ENCODE measurements at places on chromosomes 5 and 9.

GRCh38 chr5:173304591-173304988 is 23.6 kb downstream of the STC2 start:
- no peak for DNase-seq

DNA sequence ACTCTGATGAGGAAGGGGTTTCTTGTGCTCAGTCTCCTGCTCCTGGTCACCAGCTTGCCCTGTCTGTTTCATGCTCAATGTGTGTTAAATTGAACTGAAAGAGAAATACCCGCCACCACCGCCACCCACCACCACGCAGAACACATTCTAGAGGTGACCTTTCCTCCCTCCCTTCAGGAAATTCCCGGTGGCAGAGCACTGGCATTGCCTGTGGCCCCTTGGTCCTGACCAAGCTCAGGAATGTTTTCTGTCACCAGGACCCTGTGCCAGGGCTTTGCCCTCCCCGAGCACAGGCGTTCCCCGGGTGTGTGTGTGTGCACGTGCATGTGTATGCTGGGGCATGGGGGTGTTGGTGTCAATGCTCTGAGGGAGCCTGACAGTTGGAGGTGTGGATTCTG is 10.2 kb upstream of the SLC25A51 start:
- no peak for DNase-seq

DNA sequence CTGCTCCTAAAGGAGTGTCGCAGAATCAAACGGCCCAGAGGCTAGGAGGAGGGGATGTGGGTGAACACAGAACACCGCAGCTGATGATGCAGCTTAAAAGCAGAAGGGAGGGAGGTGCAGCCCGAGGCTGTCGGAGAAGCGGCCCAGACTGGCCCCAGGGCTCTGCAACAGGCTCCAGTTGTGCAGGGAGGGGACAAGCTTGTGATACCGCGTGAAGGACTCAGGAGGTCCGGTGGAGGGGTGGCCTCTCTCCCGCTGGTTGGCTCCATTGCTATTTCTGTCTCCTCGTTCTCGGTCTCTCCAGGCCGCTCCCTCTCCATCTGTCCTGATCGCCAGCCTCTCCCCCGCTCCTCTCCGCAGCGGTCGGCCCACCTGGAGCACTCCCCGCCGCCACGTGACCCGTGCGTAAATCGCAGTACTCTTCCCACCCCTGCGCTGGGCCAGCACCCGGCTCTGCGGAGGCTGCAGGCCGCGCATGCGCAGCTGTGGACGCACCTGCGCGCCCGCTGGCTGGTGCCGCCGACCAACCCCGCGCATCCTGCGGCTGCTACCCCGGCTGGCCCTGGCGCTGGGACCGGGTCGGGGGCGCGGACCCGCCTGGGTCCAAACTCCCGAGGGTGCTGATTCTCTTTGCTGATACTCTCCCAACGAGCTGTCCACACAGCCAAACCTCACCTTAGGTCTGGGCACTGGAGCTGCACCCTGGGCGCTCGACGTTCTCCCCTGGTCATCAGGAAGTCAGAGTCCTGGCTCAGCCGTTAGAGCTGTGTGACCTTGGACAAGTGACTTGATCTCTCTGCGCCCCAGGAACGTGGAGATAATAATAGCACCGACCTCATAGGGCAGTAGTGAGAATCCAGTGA is 3.7 kb upstream of the STXBP1 start:
- DNase-seq: no peak

DNA sequence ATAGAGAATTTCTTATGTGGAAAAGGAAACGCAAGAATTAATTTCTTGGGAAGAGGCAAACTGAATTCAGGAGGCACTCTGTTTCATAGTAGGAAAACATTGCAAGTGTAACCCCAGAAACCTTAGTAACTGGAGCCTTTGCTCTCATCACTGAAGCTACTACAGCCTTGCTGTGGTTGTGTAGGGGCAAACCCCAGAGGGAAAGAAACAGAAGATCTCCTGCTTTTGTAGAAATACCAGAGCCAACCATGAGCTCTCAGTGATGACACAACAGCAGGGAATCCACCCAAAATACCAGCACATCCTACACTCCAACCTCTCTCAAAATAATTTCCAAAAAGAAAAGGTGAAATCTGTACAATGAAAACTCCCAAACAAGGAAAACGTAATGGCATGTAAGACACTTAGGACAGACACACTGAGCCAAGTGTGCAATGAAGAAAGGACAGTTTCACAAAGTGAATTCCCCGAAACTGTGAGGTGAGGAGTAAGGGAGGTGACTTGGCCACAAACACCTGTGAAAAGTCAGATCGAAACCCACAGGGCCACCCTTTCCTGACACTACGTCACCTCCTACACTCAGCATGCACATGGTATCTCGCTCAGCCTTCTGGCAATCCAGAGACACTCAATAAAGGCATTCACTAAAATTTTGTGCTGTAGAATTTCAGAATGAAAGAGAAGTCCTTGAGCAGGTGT is 8.5 kb upstream of the ACSL6 start:
- DNase-seq: no peak

DNA sequence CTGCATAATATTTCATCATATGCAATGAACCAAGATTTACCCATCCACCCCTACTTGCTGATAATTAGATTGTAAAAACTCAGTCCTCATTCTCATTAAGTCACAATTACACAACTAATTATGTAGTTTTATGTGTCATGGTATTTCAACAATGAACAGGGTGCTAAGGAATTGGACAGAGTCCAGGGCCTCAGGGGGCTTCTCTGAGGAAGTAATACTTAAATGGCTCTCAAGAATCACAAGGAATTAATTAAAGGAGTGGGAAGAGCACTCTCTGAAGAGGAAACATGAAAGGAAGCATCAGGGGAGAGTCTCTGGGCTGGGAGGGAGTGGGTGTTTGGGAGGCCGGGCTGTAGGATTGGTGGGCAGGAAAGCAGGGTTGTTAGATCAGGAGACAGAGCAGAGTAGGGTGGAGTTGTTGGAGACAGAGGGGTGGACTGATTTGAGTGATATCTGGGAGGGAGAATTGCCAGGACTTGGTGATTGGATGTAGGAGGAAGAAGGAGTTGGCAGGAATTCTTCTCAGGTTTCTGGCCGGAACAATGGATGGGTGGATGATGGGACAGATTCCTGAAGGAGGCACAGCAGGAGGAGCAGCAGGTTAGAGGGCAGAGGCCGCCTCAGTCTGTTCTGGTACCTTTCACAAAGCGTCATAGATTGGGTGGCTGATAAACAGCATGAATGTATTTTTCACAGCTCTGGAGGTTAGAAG is 23.0 kb upstream of the NSG2 start:
- no peak for DNase-seq

DNA sequence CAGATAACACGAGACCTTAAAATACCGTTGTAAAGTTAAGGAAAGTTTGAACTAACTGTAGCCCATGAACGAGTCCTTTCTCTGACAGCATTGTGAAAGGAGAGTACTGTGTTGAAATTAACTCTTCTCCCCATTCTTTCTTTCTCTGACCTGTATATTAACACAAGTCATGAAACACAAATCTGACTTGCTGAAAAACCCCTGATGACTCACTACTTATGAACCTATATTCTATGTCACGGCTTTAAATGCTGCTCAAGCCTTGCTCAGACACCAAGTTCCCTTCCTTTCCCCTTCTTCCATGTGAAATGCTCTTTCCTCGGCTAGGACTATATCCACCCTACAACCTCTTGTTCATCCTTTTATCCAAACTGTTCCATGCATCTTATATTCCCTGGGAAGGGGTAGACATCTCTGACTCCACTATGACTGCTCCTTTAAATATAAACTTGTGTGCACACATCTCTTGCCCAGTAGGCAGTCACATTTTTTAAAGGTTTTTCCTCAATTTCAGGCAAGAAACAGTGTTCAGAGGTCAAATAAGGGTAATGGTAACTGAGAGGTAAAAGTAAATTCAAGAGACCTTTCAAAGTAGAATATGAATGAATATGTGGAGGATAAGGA is 142.9 kb downstream of the NFIB start:
- DNase-seq: peak; percentile 23

Measured in AG04450 (cell line).